ENCODE measurements at places on chromosomes 13 and 19.

DNA sequence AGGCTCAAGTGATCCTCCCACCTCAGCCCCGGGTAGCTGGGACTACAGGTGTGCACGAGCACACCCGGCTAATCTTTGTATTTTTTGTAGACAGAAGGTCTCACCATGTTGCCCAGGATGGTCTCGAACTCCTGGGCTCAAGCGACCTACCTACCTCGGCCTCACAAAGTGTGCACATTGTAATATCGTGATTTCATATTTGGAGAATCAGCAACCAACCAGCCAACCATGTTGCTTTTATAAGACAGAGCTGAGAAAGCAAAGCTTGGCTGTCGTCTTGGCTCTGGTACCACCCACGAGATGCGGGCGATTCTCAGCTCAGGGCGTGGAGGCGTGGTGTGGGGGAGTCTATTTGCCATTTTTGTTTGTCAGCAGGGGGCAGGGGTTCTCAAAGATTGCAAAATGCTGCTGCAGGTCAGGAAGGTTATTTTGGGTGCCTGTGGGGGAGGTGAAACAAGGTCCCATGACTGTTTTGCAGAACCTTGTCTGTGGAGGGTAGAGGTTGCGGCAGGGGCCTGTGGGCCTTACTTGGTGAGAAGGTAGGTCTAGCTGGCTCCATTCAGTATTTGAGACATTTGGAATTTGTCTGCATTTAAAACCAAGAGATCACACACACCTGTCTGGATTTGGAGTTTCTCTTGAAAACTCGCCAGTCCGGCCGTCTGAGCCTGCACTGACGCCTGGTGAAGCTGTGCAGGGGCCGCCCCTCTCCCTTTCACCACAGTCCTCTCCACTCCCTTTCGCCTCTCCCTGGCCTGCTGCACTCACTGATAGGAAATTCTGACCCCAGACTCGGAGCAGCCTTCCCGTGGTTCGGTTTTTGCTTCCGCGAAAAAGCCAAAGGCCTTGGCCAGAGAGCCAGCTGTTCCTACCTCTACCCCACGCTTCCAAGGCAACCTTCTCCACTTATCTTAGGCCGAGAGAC lies 15.4 kb downstream of the TNFAIP8L1 start:
- ATAC-seq, result no peak

DNA sequence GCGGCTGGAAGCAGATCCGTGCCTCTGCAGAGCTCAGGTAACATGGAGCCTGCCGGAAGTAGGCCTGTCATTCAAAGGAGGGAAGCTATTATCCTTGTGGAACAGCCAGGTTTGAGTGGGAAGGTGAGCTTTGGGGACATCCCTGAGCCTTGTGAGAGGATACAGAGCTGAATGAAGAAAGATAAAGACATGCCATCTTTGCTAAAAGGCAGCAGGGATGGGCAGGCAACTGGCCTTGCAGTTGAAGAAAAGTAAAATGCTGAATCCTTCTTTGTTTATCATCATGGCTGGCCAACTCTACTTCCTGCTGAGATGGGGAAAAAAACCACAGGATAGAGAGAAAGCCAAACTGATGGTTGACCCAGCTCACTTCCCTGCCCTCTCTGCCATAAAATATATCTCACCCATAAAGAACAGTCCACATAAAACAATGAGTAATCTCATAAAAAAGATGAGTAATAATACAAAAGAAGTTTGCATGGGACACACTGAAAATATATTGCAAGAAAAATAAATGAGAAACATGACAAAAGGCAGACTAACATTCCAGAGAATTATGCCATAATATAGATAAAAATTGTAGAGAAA lies 226.3 kb downstream of the DLEU7 start:
- peak; percentile 95 for ATAC-seq

DNA sequence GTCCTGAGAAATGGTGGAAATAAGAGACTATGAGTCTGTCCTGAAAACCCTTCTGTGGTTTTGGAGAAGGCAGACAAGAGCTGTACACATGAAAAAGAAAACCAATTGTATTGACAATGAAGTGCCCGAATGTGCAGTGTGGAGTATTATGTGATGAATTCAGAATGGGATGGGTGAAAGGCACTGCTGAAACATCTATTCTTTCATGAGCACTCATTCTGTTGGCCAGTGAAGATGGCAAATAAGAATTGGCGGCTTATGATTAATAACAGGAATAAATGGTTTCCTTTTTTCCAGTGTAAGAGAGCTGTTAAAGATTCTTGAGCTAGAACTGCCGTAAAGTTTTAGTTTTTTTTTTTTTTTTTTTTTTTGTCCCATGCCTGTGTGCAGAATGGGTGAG lies 5.7 kb downstream of the POLR1D start:
- no peak for ATAC-seq

DNA sequence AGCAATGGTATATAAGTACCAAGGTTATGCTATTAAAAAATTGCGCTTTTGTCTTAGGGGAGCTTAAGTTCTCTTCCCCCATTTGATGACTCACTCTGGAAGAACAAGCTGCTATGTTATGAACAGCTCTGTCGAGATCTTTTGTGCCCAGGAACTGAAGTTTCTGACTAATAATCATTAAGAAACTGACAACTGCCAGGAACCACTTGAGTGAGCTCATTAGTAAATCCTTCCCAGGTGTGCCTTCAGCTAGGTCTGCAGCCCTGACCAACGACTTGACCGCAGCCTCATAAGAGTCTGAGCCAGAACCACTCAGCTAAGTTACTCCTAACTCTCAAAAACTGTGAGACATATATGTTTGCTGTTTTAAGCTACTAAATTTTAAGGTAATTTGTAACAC lies 147.8 kb downstream of the SLITRK6 start:
- ATAC-seq, result no peak
